ENCODE measurements at places on chromosomes 5 and 9. TPM values are rescaled to one million over a fixed set of nuclear protein-coding genes. Genes with fewer than 3 reads are reported as not detected.

Gene CDC20B
- total RNA-seq, result not detected

Gene SMIM32
- total RNA-seq, result not detected

DNA sequence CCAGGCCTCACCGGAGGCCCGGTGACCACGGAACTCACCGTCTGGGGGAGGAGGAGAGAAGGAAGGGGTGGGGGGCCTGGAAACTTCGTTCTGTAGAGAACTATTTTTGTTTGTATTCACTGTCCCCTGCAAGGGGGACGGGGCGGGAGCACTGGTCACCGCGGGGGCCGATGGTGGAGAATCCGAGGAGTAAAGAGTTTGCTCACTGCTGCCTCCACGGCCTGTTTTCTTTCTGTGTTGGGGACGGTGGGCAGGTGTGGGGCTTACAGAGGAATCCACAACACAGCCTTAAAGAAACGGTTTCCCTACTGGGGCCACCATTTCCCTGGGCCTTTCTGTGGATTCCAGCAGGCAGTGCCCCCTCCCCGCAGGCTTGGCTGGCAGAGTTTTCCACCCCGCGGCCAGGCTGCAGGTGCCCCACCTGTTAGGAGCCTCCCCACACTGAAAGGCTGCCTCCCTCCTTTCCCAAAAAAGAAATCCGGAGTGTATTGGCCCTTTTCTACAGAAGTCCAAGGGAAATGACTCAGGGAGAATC is 80.8 kb downstream of the NTNG2 start:
- no peak for DNase-seq

- no peak for DNase-seq
Observed at GRCh38 chr9:137969008-137969407, 91.4 kb downstream of the CACNA1B start.

DNA sequence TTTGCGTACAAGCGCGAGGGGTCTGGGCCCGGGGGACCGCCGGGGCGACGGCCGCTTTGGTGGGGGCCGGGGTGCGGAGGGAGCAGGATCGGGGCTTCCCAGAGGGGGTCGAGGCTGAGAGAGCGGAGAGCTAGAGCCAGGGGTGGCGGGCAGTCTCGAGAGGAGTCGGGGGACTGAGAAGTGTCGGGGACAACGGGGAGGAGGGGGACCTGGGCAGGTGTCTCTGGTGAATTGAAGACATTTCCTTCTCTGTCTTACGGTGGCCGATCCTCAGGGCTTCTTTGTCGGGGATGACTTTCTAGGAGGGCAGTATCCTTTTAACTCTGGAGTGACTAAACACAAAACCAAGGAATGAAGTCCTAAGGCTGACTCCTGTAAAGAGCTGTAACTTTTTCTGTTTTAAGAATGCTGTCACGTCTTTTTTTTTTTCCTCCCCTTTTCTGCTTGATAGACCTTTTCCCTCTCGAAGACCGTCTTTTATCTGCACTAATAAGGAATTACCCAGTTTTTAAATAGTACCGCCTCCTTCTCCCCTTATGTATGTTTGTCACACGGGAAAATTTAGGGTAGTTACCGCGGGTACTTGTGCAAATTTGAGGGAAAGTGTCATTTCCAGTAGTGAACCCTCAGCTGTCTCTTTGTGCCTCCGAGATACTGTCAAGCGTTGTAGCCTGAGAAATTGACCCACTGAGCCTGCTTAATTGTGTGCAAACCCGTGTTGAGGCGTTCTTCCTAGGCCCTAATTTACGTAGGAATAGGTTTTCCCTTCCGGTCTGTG is 822 bp downstream of the DENND4C start:
- peak; percentile 76 for DNase-seq

DNA sequence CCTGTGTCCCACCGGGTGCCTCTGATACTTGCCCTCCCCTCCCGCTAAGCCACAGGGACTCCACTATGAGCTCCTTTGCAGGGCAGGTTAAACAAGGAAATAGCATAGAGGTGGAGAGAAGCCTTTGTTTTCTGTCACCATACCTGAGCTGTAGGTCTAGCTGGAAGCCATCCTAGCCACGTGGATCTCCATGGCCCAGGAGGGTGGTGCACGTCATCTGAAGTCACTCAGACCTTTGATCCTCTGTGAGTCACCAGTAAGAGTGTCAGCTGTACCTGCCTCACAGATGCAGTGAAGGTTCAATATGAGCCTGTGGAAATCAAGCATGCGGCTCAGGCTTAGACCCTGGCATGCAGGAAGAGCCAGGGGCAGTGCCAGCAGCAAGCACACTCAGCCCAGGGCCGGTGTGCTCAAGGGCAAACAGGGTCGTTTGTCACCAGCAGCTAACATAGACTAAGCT is 55.1 kb downstream of the ASS1 start:
- DNase-seq, result no peak
